Pons (tissue), 1 donor: ENCODE measurements at places on chromosomes 2 and 18.

DNA sequence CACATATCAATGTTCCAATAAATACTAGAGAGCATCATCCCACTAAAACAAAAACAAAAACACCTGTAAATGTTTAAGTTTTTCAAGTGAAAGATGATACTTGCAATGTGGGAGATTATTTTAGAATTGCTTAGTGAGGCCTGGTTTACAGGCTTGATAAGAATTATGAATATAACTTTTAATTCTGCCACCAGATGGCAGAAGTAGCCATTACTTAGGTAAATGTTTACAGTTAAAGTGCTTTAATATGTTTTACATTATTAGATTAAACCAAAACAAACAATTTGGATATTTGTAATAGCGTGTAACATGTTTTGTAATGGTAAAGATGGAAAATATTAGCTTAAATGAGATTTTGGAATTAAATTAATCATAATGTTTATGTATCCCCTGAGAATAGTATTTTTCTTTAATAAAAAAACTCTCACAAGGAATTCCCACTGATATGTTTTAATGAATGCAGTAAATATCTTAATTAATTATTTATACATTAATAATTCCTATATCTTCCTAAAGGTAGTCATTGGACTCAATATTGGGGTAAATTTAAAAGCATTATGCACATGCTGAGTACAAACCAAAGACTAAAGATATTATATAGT is 522.0 kb downstream of the SPAG16 start:
- DNase-seq = peak; percentile 69

DNA sequence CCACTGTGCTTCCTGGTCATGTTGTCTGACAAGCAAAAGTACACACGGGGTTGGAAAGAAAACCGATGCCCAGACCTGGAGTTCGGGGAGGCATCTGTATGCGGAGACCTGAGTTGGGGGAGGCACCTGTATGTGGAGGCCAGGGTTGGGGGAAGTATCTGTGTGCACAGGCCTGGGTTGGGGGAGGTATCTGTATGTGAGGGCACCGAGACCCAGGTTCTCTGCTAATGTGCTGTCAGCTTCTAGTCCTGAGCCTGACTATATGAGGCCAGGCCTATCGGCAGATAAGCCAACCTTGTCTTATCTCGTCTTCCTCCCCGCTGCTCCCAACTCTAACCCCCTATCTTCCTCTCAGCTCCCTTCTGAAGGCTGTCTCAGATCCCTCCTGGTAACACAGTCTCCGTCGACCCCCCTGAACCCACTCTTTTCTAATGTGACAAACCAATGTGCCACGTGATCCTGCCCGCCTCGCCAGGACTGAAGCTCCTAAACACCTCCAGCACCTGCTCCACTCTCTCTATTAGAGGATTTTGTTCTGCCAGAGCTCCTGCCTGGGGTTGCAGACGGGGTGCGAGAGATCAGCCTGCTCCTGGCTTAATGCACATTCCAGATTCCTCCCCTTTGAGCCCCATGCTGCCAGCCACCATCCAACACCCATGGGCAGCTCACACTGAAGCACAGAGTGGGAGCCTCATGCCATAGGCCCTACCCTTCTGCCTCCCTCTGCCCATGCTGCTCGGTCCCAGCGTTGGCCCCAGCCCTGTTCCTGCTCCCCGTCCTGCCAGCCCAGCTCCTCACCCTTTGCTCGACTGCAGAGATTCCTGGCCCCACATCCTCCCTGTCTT is 188.4 kb downstream of the SH3BP4 start:
- no peak for DNase-seq

DNA sequence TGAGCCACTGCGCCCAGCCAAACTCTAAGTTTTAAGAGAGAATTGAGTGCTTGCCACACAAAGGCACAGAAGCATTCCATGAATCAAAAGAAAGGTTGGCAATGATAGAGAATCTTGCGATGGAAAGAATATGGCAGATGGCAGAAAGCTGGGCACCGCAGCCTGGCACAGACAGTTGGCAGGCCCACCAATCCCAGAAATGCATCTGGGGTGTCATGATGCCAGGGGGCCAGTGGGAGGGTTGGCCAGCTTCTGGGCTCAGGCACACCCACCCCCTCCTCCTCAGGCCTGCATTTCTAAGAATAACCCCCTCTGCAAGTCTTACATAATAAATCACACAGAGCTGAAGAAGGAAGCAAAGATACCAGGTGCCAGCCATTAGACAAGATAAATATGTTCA is 19.6 kb downstream of the ZNF2 start:
- DNase-seq = no peak

- no peak for DNase-seq
Observed at GRCh38 chr2:112876971-112877361, 34.0 kb upstream of the IL37 start.

DNA sequence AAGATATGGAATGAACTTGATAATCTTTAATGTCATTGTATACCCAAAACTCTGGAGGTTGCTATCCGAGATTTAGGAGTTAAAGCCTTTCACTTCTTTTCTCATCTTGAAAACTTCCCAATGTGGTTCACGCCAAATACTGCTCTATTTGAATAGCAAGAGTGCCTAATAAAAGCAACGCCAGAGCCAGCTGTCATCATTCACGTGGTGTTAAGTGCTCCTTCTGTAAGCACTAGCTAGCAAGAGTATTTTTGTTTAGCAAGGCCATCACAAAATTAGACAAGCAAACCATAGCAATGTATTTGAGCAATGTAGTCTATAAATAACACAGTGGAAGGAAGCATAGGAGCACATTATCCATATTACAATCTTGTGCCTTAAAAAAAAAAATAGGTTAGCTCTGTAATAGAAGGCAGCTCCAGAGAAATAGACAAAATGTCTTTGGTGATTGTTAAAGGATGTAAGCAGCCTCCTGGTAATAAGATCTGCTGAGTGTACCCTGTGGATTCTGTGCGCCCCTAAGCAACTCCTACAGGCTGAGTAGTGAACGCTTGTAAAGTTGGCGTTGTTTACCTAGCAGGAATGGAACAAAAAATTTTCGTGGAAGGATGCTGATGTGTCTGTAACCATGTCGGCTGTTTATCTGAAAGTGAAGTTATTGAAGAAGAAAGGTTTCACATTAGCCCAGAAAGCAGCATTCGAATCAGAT is 518.0 kb downstream of the CNTNAP5 start:
- no peak for DNase-seq

DNA sequence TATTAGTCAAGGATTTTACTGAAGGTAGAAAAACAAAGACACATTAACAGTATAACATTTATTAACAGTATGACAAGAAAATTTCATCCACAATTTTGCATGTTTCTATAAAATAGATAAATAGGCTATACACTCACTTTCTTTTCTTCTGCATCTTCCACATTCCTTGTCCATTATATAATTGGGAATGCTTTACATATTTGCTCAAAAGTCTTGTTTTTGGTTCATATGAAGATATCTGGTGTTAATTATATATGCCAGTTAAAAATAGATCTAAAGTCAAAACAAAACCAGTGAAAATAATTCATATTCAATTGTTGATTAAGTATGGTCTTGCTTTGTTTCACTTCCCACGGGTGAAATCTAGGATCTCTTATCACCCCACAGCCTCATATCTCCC is 53.4 kb downstream of the SERPINB7 start:
- no peak for DNase-seq

GRCh38 chr2:168314236-168314635 is 66.8 kb upstream of the STK39 start:
- no peak for DNase-seq

DNA sequence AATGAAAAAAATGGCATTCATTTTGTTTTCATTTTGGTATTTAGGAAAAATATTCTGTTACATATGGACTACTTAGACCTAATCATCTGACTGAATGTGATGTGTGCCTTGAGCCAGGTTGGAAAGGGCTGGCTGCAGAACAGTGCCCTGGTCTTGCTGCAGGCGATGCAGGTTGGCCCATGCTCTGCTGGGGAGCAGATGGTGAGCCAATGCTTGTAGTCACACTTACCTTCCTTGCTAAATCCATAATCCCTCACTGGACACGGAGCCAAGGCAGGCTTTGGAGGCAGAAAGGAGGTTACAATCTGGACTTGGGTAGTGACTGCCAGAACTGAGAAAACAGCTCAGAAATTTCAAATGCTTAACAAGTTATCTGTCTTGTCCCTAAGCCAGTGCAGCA is 228.7 kb downstream of the ARHGAP15 start:
- DNase-seq = peak; percentile 29

GRCh38 chr2:20916604-20917286 is 93.8 kb upstream of the LDAH start:
- peak; percentile 46 for DNase-seq

- peak; percentile 58 for DNase-seq
Observed at GRCh38 chr2:203688798-203689197, 17.6 kb upstream of the CD28 start.

DNA sequence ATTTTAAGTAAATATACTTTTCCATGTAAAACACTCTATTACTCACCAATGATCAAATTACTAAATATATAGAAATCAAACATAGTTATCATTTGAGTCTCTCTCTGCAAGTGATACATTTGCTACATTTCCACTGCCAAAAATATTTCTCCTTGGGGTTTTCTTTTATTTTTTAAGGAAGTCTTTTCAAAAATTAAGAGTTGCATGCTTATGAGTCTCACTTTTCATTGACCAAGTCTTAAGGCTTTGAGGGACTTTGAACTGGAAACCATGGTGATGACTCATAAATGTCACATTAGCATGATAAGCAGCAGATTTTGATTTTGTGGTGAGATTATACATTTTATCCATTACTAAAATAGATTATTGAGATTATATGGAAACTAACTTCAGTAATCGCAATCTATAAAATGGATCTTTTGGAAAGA is 152.9 kb downstream of the FAM124B start:
- DNase-seq = no peak

- no peak for DNase-seq
Observed at GRCh38 chr2:161139098-161139987, 20.9 kb upstream of the TANK start.

GRCh38 chr2:196742685-196743084 is 56.8 kb downstream of the GTF3C3 start:
- DNase-seq = no peak

- no peak for DNase-seq
Observed at GRCh38 chr2:239779584-239779983, 245.6 kb downstream of the NDUFA10 start.

- no peak for DNase-seq
Observed at GRCh38 chr2:58636872-58637271, 395.7 kb upstream of the FANCL start.

GRCh38 chr2:38750011-38750890 is 910 bp downstream of the SRSF7 start:
- DNase-seq = peak; percentile 61

DNA sequence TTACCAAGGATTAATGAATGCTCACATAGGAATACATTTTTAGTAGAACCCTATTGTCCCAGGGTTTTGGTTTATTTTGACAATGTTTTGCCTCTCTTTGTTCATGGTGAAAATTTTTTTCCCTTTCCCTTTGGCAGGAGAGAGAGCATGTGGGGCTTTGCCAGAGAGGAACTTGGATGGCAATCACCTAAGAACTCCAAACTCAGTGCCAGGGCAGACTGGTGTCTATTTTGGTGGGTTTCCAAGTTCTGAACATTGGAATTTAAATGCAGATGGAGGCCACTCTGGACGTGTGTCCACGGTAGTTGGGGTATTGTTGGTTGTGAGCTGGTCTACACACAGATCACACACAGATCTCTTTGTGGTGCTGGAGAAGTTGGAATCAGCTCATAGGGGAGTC is 2091.1 kb upstream of the PIK3C3 start:
- peak; percentile 32 for DNase-seq

DNA sequence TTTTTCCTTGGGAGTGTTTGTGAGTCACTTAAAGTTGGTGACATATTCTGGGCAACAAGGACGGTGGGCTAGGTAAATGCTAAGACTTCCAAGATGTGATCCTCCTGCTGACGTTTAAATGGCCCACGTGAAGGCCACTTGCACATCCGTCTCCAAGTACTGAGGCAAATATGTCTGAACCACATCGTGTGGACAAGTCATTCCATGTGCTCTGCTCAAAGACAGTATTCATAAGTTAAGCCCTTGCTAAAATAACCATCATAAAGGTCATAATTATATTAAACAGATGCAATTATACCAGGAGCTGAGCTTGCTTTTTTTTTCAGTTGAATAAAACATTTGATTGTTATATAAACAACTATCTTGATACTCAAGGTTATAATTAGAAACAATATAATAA is 44.8 kb downstream of the SPP2 start:
- no peak for DNase-seq

- no peak for DNase-seq
Observed at GRCh38 chr2:171810422-171811244, 83.4 kb downstream of the SLC25A12 start.

GRCh38 chr2:42624047-42624446 is 55.6 kb downstream of the MTA3 start:
- no peak for DNase-seq

DNA sequence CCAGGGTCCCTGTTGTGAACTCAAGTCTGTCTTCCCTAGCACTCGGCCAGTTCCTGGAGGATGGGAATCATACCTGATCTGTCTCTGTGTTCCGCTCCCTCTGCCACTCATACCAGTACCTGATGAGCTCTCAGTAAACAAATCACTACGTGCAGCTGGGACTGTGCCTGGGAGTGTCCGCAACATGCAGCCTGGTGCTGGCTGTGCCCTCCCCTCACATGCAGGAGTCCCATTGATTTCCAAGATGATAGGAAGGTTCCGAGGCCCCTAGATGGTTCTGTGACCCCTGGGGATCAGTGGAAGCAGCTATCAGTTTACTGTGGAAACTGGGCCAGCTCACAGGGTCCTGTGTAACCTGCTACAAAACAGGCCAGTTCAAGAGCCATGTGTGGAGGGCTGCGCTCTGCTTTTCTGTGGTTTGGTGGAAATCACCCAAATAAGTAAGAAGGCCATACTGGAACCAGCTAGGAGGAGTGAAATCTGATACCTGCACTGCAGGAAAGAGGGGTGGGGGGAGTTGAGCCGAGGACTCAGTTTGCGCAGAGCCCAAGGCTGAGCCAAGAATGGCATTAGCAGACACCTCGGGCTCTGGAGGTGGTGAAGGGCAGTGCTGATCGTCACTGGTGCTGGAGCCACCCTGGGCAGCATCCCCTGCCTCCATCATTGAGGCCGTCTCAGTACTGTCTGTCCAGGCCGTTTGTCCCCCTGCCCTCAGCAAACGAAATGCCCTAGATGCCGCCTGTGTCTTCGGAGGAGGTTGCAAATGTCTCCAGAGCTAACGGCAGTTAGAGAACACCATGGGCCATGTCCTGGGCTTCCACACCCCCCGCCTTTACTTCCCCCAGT is 93.3 kb downstream of the KLHL29 start:
- no peak for DNase-seq
